ENCODE measurements at places on chromosomes 6 and 20.

- no peak for DNase-seq
Measured at GRCh38 chr6:85612690-85613474, 19.2 kb upstream of the SNX14 start.

GRCh38 chr6:15429141-15430110 is 183.6 kb downstream of the JARID2 start:
- DNase-seq, result no peak

GRCh38 chr6:8499540-8499939 is 64.2 kb upstream of the SLC35B3 start:
- DNase-seq, result no peak

DNA sequence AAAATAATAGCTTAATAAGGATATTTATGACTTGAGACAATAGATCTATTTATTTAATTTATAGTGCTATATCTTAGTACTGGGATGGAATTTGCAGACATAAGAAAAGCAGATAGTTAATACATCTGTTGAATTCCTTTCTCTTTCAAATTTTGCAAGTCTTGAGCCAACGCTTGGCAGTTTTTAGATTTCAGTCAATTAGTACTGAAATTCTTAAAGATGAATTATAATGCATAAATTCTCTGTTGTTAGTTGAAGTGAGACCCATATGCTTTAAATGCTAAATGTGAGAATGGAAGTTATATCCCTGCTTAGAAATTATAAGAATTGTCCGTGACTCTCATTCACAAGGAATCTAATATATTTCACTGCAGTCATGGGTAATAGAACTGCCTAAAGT is 225.1 kb upstream of the ADGRB3 start:
- DNase-seq, result no peak

GRCh38 chr6:167474725-167475124 is 149.8 kb downstream of the TTLL2 start:
- DNase-seq, result no peak

DNA sequence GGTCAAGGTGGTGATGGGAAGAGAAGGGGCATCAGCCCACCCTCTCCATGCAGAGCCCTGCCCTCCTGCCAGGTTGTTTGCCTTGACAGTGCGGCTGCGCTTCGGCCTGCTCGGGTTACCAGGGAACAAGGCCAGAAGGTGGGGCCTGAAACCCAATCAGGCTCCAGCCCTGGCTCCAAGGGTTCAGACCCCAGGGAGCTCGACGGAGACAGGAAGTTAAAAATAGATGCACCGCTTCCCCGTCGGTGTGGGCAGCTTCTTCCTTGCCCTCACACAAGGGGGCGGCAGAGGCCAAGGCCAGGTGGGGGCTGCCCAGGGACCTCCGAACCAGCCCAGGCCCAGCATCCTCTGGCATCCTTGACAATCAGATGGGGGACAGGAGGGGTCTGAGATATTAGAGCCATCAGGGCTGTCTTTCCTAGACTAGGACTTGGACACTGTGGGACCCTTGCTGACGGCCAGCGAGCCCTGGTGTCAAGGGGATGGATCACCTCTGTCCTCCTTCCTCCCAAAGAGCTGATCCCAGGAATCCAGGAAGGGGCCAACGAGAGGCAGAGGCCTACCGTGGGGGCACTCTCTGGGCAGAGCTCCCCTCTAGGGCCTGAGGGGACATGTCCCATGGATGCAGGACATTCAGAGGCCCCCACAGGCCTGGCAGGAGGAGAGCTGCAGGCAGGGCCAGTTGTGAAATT is 65.2 kb downstream of the RIPOR3 start:
- no peak for DNase-seq

GRCh38 chr6:88480816-88481215 is 314.7 kb upstream of the CNR1 start:
- no peak for DNase-seq

DNA sequence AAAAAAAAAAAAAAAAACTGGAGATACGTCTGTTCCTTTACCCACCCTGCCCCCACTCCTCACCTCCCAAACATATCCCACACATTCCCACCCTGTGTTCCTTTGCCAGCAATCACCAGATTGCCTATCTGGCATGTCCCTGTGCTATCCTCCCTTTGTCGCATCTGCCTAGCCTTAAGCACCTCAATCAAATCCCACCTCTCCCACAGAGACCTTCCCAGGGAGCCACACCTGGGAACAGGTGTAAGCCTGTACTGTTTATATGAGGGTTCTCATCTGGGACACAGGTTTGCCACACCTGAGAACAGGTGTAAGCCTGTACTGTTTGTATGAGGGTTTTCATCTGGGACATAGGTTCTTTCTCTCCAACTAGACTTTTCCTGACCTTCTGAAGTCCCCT is 16.7 kb downstream of the WFDC3 start:
- no peak for DNase-seq

GRCh38 chr20:19628570-19629134 is 129.4 kb upstream of the RIN2 start:
- no peak for DNase-seq

GRCh38 chr6:12033770-12034169 is 21.7 kb downstream of the HIVEP1 start:
- no peak for DNase-seq

DNA sequence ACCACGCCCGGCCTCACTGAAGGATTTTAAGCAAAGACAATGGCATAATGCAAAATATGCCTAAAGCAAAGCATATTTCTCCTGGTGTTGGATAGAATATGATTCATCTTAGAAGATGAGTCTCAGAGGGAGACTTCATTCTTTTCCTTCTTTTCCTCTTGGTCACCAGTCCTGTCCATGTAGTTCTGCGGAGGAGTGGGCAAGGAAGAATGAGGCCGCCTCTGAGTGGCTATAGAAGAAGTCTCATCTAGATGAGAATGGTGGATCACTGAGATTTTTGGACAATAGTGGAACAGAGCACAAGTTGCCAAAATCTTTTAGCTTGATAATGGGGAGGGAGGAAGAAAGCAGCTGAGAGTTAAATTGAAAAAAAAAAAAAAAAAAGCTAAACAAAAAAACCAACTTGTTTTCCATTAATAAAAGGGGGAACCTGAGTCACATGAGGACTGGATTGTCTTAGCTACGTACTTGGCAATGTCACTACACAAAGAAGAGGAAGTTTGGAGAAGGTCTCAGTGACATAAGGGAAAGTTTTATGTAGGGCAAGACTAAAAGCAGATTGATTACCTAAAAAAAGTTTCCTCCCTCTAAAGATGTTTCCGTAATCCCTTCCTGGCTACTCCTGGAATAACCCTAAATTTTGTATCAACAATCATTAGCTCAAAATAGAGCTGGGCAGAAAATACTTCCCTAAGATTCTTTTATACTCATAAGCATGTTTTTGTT is 6.0 kb downstream of the CD83 start:
- DNase-seq, result no peak

DNA sequence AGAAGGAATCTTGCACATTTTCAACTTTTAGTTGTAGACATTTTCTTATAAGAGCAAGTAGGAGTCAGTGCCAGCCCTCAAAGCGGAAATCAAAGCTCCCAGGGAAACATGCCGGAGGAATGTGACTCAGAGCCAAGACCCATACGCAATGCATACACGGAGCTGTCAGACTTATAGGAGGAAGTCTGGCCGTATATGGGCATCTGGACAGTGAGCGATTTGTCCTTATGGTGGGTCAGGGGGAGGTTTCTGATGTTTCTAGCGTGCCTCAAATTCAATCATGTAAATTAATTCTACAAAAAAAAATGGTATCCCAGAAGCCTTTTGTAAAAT is 3.6 kb upstream of the CCN2 start:
- DNase-seq, result no peak

DNA sequence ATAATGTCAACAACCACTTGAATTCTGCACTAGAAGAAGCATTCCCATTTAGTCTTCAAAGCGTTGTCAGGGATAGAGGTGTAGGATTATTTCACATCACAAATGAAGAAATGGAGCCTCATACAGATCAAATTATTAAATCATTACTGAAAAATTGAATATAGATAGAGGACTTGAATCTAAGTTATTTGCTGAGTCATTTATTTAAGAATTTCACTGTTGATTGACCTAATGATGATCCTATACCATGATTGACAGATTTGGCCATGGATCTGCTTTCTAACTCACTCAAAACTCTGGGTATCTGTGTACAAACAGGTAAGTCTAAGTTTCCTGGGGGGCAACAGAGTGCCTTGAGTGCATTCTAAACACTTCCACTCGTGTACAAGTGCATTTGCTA is 215.9 kb downstream of the BTBD3 start:
- no peak for DNase-seq

DNA sequence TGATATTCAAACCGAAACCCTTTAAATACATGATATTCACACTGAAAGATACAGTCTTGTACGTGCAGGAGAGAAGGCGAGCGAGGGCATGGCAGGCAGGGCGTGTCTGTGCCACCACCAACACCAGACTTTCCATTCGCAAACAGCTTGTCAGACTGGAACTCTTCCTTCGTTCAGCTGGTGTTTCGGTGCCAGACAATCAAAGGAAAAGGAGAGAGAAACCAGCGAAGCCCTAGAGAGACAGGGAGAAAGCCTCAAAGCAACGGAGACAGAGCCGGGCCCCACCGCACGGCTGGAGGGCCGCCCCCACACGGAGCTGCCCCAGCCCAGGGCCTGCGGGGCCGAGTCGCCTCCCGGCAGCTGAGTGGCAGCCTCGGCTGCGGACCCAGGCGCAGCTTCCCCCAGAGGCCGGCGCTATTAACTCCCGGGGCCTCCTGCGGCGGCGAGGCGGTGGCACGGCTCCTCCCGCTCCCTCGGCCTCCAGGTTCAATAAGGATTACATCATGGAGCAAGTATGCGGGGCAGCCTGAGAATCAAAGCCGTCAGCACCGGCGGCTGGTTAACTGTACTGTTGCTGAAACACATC is 32.1 kb upstream of the NR2E1 start:
- DNase-seq, result peak; percentile 90

GRCh38 chr6:108895571-108895970 is 47.3 kb downstream of the ARMC2 start:
- no peak for DNase-seq

DNA sequence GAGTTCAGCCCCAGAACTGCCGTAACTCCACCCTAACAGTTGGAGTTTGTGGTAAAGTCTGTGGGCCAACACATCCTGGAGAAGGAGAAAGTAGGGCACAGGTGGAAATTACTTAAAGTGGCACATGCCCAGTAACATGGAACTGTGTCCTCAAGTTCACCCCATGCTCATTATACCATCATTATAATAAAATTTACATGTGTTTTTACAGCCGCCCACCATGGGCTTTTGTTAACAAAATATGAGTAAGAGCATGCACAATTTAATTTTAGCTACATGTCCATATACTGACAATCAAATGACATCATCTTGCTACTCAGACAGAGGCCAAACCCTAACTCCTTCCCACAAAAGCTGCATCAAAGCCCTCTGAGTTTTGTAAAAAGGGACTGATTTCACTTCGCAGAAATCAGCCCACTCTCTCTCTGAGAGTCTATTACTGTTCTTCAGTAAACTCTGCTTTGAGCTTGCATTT is 17.3 kb upstream of the ELOVL4 start:
- no peak for DNase-seq

GRCh38 chr6:100257793-100258395 is 206.8 kb downstream of the SIM1 start:
- DNase-seq, result no peak

- DNase-seq, result no peak
Measured at GRCh38 chr6:157606516-157606915, 216.5 kb upstream of the SNX9 start.

- DNase-seq, result no peak
Measured at GRCh38 chr6:15037253-15037652, 208.6 kb upstream of the JARID2 start.

DNA sequence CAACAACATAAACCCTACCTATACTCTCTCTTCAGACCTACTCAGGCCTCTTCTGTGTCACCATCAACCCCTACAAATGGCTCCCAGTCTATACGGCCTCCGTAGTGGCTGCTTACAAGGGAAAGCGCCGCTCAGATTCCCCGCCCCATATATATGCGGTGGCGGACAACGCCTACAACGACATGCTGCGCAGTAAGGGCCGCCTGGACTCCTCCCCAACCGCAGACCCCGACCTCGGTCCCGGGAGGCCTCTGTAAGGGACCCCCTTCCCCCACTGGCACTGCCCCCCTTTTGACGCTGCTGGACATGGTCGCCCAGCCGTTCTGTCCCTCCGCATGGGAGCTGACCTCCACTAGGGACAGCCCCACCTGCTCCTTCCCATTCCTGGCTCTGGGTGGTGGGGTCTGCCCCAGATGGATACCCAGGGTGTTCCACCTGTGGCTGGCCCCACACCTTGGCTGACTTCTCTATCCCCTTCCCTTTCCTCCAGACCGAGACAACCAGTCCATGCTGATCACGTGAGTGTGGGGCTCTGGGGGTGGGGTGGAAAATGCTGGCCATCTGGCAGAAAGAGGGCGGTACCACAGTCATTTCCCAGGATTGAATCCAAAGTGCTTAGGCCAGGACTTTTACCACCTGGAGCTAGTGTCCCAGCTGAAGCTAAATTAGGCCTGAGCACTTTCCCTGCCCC is 25.0 kb downstream of the MYH7B start:
- no peak for DNase-seq

DNA sequence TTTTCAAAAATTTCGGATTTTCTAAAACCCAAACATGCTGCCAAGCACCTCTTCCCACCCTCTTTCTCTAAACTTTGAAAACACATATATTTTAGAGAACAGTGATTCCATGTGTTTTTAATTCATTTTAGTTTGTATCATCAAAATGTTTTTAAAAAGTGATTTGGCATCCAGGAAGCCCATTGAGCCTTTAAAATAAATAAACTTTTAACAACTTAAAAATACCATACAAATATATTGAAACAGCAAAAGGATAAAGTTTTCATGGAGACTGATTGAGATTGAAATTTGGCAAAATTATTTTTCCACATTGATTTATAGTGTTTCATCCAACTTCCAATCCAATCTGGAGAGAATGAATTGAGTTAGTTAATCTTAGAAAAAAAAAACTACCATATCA is 374.7 kb downstream of the CD109 start:
- DNase-seq, result no peak

DNA sequence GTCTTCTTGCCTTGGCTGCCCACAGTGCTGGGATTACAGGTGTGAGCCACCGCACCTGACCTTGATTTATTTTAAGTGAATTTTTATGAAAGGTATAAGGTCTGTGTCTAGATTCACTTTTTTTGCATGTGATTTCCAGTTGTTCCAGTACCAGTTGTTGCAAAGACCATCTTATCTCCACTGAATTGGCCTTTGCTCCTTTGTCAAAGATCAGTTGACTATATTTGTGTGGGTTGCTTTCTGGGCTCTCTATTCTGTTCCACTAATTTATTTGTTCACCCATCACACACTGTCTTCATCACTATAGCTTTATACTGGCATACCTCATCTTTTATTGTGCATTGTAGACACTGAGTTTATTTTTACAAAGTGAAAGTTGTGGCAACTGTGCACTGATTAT is 56.3 kb downstream of the ANKS1A start:
- no peak for DNase-seq

- DNase-seq, result no peak
Measured at GRCh38 chr20:45852326-45852725, 4.9 kb downstream of the ACOT8 start.
